ENCODE measurements at places on chromosomes 6 and 20.

- no peak for DNase-seq
These were observed 769 bp downstream of the CCN6 start for GRCh38 chr6:112054555-112055190.

GRCh38 chr20:8647961-8648441, 420.9 kb upstream of the PLCB4 start:
- no peak for DNase-seq

GRCh38 chr20:14757728-14758127, 420.3 kb upstream of the FLRT3 start:
- no peak for DNase-seq

DNA sequence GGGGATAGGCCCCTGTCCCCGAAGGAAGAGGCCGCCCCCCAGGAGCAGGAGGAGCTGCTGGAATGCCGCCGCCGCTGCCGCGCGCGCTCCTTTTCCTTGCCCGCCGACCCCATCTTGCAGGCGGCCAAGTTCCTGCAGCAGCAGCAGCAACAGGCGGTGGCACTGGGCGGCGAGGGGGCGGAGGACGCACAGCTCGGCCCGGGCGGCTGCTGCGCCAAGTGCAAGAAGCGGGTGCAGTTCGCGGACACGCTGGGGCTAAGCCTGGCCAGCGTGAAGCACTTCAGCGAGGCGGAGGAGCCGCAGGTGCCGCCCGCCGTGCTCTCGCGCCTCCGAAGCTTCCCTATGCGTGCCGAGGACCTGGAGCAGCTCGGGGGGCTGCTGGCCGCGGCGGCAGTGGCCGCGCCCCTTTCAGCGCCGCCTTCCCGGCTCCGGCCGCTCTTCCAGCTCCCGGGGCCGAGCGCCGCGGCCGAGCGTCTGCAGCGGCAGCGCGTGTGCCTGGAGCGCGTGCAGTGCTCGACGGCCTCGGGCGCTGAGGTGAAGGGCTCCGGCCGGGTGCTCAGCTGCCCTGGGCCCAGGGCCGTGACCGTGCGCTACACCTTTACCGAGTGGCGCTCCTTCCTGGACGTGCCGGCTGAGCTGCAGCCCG, 630 bp downstream of the PPP1R3G start:
- DNase-seq = peak; percentile 51

DNA sequence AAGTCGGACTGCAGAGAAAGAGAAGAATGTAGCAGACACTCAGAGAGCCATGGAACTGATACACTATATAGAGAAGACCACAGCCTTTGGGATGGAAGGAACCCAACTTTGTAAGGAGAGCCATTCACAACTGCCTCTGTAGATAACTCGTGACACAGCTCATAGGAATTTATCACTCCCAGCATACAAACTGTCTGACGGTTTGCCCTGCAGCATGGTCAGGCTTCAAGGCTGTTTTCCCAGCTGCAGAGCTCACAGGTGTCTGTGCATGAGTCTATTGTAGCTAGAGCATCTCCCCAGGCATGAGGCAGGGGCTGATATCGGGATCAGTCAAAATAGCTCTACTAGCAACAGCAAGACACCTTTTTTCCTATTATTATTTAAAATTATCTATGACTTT, 130.5 kb upstream of the DTNBP1 start:
- DNase-seq = no peak

- no peak for DNase-seq
These were observed 516 bp downstream of the LRRC1 start for GRCh38 chr6:53795340-53795701.

DNA sequence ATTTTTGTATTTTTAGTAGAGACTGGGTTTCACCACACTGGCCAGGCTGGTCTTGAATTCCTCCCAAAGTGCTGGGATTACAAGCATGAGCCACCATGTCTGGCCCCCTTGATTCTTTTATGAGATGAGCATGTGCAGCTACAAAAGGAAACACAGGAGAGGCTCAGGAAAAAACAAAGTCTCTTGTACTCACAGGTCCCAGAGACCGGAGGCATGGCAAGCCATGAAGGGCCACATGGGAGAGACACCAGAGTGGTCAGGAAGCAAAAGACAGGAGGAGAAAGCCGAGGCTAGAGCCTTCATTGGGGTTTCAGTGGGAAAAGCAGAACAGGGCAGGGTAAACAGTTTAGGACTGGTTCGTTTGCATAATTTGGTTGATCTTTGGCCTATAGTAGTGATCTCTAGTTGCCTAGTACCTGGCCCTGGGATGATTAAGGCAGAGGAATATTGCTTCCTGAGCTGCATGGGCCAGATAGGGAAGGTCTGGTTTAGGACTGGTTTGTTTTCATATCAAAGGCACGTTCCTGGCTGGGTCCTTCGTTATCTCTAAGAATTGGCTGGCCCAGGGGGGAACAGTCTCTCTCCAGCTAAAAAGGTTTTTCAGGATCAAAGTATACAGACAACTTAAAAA, 48.2 kb upstream of the PRND start:
- DNase-seq = no peak

GRCh38 chr20:35821807-35822242, 50.0 kb downstream of the PHF20 start:
- no peak for DNase-seq

DNA sequence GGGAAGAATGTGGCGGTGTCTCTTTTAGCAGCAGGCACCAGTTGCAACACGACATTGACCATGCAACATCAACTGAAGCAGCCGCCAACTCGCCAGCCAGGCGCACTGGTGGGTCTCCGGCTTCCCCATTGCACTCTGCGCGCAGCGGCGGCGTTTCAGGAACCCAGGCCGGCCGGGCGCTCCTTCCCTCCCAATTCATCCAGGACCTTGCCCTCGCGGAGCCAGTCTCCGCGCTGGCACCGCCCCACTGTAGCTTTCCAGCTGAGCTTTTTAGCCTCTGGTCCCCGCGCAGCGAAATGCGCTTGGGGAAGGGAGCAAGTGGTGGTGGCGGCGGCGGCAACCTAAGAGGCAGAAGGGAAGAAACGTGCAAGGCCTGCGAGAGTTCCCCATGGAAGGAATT, 297.9 kb upstream of the RIMS1 start:
- DNase-seq = no peak

- DNase-seq = no peak
These were observed 49.6 kb upstream of the AFDN start for GRCh38 chr6:167776906-167777627.

- no peak for DNase-seq
These were observed 984 bp downstream of the ADAM33 start for GRCh38 chr20:3680701-3681351.

GRCh38 chr6:36999061-36999750, 6.2 kb upstream of the FGD2 start:
- no peak for DNase-seq

Data from B cell (primary cell).